ENCODE measurements at places on chromosomes 16 and 17.

DNA sequence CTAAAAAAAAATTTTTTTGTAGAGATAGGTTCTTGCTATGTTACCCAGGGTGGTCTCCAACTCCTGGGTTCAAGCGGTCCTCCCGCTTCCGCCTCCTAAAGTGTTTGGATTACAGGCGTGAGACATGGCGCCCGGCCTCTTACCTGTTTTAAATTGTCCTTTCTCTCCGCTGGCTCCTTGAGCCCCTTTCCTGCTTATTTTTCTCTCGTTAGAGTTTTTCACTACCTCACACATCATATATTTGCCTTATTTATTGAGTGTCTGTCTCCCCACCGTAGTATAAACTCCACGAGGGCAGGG is 760 bp upstream of the SEC14L5 start:
- no peaks in the 10 kb centered on the region for H3K36me3 ChIP-seq
- DNase-seq, result no peak
- H3K4me3 ChIP-seq, result peak overlapping the region; percentile 53
- no peaks in the 10 kb centered on the region for H3K27me3 ChIP-seq
- peaks cover 21% of the 10 kb centered on the region for H3K4me1 ChIP-seq

GRCh38 chr16:72934636-72935403 is 113.1 kb downstream of the ZFHX3 start:
- no peak for DNase-seq
- H3K27me3 ChIP-seq, result no peaks in the 10 kb centered on the region
- H3K4me3 ChIP-seq, result no peak overlapping the region
- H3K36me3 ChIP-seq, result no peaks in the 10 kb centered on the region

GRCh38 chr17:36978810-36979564 is 30.2 kb downstream of the AATF start:
- H3K27me3 ChIP-seq, result no peaks in the 10 kb centered on the region
- no peak for DNase-seq
- no peak overlapping the region for H3K27ac ChIP-seq
- H3K36me3 ChIP-seq, result no peaks in the 10 kb centered on the region

DNA sequence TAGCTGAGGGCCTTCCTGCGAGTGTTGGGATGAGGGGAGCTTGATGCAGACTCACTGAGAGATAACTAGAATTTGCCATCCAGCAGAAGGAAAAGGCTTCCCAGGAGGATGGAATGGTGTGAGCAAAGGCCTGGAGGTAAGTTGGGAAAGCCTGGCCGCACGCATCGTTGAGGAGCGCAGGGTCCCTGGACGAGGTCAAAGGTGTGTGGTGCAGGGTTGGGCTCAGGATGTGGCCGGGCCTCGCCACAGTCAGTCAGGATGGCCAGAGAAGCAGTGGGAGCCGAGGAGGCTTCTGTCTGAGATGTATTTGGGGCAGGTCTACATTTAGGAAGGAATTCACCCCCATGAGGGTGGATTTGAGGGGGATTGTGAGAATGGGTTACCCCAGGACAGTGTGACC is 16.4 kb downstream of the DRC3 start:
- DNase-seq, result no peak
- no peak overlapping the region for H3K4me3 ChIP-seq
- H3K4me1 ChIP-seq, result peaks cover under 1% of the 10 kb centered on the region
- H3K27me3 ChIP-seq, result no peaks in the 10 kb centered on the region
- H3K27ac ChIP-seq, result no peak overlapping the region
- no peaks in the 10 kb centered on the region for H3K36me3 ChIP-seq

- peaks cover 34% of the 10 kb centered on the region for H3K36me3 ChIP-seq
- DNase-seq, result no peak
- H3K27me3 ChIP-seq, result no peaks in the 10 kb centered on the region
Observed at GRCh38 chr17:39555368-39555767, 52.4 kb downstream of the NEUROD2 start.
